ENCODE measurements at places on chromosomes 12 and 14.

GRCh38 chr12:20438299-20438779, 70.0 kb downstream of the PDE3A start:
- no peak for DNase-seq

DNA sequence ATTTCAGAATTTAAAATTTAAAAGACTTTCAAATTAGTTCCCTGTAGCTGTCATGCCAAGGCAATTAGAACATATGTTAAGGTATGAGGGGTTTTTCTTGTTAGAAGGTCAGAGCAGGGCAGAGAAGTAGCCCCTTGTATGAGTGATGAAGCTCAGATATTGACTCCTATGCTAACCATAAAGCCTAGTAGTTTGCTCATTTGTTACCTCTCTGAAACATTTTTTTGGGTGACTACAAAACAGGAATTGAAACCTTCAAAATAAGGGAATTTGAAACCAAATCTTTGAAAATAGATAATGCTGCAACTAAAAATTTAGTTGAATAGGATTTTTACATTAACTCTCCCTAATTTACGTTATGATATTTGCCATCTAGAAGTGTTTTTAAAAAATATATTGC, 333.5 kb downstream of the NAV3 start:
- DNase-seq, result no peak

GRCh38 chr14:26328791-26329190, 269.0 kb downstream of the NOVA1 start:
- no peak for DNase-seq

DNA sequence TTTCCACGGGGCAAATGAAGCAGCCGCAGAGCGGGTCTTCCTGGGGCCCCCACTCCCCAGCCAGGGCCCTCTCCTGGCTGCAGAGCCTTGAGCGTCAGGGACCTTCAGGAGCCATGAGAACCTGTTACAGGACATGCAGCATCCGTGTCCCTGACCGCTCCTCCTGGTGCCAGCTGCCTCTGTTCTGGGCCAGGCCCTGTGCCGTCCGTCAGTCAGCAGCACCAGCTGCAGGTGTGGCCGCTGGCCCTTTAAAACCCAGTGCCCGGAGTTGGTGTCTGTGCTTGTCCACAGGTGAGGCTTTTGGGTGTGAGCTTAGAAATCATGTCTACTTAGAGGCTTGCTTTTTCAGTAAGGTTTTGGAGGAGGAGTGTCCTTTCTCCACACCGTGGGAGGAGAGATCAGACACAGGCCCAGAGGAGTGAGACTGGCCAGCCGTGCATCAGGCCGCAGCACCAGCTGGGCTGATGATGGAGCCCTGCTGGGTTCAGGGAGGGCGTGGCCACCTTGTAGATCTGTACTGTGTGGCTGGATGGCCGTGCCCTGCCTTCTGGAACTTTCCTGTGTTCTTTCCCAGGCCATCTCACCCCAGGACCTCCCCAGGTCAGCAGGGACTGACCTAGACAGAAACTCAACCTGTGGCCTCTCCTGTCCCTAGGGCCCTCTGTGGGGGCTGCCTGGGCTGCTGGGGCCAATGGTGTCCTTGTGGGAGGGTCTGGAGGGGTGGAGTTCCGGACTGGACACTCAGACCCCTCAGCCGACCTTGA, 27.1 kb downstream of the AACS start:
- no peak for DNase-seq

DNA sequence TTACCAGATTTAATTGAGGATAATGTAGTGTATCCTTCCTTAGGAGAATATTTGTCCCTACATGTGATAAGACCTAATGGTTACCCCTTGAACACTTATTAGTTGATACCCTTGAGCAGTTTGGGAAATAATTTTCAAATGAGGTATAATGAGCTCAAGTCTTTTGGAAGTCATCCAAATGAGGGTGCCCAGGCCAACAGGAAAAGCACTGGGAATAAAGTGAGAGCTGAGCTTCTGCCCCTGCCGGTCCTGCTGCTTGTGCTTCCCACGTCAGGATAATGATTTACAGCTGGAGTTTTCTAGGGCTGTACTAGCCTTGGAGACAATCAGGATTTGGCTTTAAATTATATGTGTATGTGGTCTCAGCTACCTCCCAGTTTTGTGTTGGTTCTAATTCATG, 178.8 kb upstream of the FRMD6 start:
- no peak for DNase-seq

GRCh38 chr12:46430340-46430948, 57.9 kb upstream of the SLC38A2 start:
- no peak for DNase-seq

DNA sequence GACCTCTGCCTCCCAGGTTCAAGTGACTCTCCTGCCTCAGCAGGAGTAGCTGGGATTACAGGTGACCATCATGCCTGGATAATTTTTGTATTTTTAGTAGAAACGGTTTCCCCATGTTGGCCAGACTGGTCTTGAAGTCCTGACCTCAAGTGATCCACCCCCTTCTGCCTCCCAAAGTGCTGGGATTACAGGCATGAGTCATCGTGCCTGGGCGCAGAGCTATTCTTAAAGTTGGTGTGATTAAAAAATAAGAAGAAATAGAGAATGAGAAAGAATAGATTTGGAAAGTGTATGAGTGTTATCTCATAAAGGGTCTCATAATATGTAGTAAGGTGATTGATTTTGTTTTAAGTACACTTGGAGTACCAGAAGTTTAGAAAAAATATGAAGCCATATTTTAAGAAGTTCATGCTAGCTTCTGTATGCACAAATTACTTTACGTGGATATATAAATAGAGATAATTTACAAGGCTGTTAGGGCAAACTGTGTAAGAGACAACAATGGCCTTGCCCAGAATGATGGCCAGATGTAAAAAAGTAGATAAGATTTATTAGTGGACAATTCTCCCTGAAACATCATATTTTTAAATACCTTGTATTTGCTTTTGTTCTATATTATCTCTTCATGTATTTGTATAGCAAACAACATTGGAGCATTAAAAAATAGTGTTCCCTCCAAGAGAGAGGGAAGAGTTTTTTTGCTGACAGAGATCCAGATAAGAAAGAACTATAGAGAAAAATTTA, 1108.5 kb downstream of the SLC16A7 start:
- no peak for DNase-seq

DNA sequence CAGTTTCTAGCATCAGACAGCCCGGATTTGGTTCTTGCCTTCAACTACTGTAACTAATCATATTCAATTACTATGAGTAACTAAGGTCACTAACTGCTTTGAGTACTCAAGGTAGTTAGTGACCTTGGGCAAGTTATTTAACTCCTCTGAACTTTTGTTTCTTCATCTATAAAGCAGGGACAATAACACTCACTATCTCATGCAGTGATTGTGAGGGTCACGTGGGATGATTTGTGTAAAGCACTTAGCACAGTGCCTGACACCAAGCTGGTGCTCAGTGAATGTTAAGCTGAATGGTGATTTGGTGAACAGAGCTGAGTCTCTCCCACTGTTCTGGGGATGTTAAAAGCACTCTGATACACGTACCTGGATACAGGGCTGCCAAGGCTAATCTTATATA, 171.3 kb upstream of the PLXNC1 start:
- DNase-seq, result no peak

GRCh38 chr14:68528040-68528687, 264.7 kb downstream of the ZFP36L1 start:
- no peak for DNase-seq

GRCh38 chr12:27180906-27181505, 63.1 kb upstream of the STK38L start:
- no peak for DNase-seq

GRCh38 chr12:115336506-115336905, 652.5 kb upstream of the TBX3 start:
- no peak for DNase-seq

DNA sequence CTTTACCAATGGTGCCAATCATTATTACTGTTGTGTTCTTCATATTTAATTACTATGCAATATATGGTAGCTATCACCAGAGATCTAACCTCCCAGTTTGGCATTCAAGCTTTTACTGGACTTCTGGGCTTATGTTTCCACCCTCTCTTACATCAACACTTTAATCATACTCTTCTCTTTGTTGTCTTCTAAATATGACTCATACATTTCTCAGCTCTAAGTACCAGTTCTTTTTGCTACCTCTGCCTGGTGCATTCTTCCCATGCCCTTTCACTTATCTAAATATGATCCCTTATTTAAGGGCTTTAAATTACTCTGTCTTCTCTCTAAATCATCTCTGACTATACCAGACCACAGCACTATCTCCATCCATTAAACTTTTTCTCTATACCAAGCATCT, 246.1 kb upstream of the CCDC196 start:
- DNase-seq, result no peak

- no peak for DNase-seq
Observed at GRCh38 chr12:49547090-49547690, 8.4 kb downstream of the KCNH3 start.

DNA sequence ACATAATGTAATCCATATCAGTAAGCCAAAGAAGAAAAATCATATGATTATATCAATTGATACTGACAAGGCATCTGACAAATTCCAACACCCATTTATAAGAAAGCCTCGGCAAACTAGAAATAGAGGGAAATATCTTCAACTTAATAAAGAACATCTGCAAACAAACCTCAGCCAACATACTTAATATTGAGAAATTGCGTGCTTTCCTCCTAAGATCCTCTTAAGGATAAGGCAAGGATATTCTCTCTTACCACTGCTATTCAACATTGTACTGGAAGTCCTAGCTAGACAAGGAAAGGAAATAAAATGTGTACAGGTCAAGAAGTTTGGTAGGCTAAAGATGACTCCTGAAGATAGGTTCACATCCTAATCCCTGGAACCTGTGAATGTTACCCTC, 115.9 kb downstream of the DERA start:
- DNase-seq, result no peak

- no peak for DNase-seq
Observed at GRCh38 chr14:84657911-84658310, 872.0 kb upstream of the FLRT2 start.

DNA sequence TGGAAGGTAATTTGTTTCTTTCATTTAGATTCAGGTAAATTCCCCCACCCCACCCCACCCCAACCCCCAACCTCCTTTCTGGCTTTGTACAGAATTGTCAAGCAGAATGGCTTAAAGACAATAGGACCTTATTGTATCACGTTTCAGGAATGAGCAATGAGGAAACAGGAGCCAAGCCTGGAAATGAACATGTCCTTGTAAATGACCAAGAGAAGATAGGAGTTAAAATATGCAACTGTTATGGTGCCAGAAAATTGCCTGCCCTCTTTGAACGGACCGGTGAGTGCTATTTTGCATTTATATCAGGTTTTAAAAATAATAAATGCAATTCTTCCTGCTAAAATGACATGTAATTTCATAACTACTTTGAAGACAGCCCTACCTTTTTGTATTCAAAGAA, 141.6 kb upstream of the PELI2 start:
- peak; percentile 89 for DNase-seq

DNA sequence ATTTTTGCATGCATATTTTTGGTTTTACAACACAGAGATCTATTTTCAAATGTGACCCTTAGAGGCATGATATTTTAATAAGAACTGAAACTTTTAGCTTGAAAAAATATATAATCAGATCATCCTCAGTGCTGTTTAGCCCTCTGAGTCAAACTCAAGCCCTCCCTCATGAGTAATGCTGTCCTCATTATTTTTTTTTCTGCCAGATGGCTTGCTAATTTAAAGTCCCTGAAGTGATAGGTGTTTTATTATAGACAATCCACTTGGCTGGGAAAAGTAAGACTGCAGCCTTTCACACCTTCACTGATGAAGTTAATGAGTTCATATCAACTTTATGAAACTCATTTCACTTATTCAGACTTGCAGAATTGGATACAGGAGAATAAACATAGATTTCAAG, 227.7 kb downstream of the SLC16A7 start:
- DNase-seq, result no peak

DNA sequence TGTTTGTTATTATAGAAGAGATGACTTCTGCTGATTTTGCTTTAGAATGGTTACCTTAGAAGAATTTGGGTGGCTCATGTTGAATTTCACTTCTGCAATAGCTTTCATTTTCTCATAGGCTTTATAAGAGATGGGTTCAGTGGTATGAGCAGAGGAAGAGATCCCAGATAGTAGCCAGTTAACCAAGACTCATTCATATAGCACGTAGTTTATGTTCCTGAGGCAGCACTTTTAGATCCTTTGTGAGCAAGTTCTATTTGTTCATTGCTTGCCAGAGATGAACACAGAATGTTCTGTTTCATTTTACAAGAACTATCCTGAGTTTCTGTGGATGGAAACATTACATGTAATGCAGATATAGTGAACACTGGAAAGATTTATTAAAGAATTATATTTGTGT, 32.2 kb downstream of the RAB21 start:
- DNase-seq, result no peak

DNA sequence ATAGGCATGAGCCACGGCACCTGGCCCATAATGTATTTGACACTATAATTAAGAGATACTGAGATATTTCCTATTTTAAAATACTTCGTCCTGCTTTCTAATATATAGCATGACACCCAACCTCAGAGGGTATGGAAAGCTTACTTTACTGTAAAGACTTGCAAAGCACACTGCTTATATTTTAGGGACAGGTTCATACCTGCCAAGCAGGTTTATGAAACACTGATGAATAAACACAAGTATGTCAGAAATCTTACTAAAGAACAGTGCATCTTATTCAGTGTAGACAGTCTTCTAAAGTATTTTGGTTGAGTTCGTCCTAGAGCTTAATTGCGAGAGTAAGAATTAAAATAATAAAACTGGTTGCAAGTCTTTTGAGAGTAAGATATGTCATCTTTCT, 65.4 kb downstream of the PPFIBP1 start:
- DNase-seq, result no peak

- no peak for DNase-seq
Observed at GRCh38 chr14:44165936-44166335, 341.1 kb downstream of the FSCB start.

DNA sequence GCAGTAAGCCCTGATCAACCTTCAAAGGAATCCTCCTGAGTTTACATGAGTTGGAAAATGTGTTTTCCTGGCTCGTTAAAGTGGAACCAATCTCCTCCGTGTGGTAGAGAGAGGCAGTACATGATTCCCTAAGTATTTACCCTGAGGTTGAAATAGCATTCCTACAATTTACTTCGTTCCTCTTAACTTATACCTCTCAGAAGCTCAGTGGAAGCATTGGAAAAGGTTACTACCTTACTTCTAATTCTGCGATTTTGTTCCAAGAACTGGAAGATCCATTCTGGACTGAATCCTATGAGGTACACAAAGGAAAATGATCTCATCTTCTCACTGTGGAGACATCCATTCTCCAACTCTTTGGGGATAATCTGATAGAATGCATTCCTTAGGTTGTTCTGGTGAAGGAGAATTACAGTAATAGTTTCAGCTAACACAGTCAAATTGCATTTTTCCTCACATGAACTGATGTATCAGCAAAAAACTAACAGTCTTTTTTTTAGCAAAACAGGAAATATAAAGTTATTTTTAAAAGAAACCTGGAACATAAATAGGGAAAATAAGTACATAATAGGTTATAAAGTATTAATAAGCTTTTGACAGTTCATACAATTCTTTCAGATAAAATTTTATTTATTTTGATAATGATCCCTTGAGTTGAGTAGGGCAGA, 475.6 kb downstream of the PDZRN4 start:
- DNase-seq, result no peak

DNA sequence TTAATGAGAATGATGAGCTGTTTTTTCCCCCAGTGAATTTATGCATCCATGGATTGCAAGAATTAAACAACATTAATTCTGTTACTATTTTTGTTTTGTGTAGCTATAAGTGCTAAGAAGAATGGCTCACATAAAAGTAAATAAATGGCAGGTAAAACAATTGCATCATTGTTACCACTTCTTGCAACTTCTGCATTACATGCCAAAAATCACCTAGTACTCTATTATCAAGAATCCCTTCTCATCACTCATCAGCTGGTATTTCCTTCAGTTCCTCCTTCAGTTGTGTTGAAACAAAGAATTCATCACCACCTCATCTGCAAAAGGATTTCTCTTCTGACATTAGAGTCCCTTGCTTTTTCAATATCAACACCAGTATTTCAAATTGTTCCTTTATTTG, 773 bp downstream of the A2M start:
- no peak for DNase-seq

Data from NCI-H2029 (cell line).